Stimulated activated CD4-positive, alpha-beta T cell treated with anti-CD3 and anti-CD28 coated beads, Interleukin-4, amount 100 ng/mL, for 4 hours (primary cell): ENCODE measurements at places on chromosomes 7 and 10.

DNA sequence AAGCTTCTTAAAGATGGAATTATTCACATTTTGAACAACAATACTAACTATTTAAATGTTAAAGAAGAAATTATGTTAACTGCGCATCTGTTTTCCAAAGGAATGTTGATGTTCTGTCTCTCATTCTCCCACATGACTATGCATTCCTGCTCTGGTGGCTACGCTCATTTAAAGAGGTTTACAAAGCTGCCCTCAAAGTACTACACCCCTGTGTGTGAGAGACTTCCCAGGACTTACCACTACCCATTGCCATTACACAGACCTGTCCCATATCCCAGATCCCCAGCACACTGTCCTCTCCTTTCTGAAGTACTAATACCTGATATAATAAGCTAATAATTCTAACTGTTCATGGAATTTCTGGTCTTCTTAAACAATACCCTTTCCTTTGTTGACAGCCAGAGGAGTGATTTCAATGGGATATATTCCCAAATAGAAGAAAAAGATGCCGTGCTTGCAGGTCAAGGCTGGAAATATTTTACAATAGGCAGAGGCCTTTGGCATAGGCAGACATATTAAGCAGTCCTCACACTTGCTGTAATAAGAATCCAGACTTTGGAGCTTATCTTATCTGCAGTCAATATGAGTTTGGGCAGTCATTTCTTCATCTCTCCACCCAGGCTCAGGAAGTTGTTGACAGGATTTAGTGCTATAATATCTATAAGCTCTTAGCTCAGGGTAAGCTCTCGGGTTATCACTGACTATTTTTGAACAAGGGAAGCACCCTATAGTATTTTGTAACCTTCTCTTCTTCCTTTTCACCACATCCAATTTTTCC lies 12.2 kb downstream of the LIPF start:
- no peak for DNase-seq

DNA sequence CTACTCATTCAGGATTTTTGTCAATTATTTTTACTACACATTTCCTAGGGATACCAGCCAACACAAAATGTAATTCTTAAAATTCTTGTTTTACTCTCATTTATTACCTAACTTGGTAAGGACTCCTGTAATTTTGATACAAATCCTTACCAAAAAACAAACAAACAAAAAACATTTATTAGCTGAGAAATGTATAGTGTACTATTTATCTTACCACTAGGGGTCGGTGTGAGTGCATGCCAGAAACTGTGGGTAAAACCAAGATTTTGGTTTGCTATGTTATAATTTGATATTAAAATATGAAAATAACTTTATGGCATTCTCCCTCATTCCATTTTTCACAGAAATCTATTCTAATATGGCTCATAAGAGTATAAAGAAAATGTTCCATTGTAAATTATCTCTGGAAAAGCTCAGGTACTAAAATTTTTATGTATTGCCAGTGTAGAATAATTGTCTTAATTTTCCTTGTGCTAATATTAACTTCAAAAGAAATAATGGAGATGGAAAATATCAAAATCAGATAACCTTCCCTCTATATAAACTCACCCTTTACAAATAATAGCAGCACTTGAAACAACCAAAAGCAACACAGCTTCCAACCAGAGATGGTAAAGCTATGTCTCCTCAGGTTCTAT lies 290.8 kb upstream of the PCDH15 start:
- DNase-seq = no peak

DNA sequence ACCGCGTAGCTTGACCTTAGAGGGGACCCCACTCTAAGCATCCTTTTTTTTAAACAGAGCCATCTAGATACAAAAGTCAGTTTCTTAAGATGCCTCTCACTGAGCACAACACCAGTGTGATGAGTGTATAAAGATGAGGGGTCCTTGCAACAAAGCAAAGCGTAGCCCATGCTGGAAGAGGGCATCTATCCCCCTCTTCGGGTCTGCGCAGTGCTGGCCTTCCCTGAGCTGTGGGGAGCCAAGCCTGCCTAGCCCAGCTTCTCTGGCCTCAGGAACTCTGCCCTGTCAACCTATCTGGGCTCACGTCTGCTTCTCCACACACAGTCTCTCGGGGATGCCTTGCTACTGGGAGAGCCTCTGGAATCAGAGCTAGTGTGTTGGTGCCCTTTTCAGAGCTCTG lies 114.0 kb downstream of the NT5C2 start:
- no peak for DNase-seq

- no peak for DNase-seq
These were observed 20.4 kb upstream of the LIMK1 start for GRCh38 chr7:74063223-74063641.

DNA sequence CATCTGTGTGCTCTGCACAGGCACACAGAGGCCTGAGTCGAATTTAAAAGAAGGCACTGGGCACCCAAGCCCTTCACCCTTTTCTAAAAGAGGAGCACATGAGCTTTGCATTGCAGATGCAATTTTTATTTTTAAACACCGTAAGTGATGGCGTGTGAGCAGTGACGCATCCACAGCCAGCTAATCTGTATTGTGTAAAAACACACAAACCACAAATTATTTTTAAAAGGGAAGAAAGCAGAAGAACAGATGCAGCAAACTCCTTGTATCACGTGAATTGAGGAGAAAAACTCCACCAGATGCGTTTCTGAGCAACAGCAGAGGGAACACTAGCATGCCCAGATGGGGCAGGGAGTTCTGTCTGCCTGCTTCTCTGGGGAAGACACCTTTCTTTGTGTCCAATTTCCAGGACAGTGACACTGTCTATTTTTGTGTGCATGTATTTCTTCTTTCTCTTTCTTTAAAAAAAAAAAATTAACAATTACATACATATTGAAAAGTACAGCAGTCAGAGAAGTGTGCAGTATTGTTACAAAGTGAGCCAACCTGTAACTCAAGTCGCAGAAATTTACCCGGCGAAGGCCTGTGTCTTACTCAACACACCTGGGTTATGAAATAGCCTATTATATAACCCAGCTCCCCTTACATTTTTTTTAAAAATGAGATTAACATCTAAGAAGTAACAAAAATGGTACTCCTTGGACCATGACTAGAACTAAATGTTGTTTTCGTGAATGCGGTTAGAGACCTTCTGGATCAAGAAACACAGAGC lies 39.2 kb downstream of the EEPD1 start:
- DNase-seq = no peak

GRCh38 chr7:45576249-45576929 lies 2.2 kb downstream of the ADCY1 start:
- DNase-seq = no peak

GRCh38 chr10:77600640-77601039 lies 37.0 kb downstream of the KCNMA1 start:
- DNase-seq = no peak

DNA sequence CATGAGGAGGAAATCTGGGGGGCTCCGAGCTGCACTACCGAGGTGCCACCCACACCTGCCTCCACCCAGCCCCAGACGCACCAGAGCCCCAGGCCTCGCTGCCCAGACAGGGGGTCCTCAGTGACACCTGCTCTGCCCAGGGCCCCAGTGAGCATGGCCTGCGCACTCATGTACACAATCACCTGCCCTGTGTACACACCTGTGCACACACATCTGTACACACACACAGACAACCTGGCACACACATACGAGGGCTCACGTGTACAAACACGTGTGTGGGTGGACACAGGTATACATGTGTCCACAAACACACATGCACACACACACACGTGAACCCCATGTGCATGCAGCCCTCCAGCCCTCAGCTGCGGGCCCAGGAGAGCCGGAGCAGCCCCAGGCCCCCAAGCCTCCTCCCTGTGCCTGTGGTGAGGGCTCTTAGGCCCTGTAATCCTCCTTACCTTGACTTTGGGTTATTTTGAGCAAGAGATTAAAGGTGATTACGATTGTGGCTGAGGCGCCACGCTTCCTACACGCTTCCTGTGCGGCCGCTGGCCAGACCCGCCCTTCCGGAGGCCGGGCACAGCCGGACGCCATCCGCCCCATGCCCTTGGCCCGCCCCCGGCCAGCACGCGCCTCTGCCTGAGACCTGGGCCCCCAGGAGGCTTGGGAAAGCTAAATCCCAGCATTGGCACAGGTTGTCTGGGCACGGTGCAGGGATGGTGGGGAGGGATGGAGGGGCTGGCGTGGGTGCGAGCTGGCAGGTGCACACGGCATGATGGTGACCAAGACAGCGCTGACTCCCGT lies 71.9 kb downstream of the ELFN1 start:
- no peak for DNase-seq

DNA sequence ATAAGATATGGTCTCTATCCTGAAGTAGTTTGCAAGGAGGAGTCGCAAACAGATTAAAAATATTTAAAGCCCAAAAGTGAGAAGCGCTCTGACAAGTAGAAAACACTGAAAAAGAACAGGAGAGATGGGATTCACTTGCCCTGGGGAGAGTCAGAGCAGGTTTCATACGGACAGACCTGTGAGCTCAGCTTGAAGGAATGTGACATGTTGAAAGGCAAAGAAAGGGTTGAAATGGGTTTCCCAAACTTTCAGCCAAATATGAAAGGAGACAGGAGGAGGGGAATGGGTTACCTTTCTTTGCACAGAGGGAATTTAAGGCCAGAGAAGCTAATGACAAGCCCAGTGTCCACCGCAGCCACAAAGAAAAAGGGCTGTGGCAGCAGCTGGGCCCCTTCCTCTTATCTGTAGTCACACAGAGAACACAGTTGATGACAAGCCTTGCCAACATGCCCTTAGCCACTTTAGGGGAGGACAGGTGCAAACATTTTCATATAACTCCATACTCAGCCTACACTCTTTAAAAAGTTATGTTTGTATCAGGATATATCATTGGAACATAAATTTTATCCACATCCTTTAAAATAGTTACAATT lies 14.9 kb downstream of the HOXA1 start:
- DNase-seq = no peak

DNA sequence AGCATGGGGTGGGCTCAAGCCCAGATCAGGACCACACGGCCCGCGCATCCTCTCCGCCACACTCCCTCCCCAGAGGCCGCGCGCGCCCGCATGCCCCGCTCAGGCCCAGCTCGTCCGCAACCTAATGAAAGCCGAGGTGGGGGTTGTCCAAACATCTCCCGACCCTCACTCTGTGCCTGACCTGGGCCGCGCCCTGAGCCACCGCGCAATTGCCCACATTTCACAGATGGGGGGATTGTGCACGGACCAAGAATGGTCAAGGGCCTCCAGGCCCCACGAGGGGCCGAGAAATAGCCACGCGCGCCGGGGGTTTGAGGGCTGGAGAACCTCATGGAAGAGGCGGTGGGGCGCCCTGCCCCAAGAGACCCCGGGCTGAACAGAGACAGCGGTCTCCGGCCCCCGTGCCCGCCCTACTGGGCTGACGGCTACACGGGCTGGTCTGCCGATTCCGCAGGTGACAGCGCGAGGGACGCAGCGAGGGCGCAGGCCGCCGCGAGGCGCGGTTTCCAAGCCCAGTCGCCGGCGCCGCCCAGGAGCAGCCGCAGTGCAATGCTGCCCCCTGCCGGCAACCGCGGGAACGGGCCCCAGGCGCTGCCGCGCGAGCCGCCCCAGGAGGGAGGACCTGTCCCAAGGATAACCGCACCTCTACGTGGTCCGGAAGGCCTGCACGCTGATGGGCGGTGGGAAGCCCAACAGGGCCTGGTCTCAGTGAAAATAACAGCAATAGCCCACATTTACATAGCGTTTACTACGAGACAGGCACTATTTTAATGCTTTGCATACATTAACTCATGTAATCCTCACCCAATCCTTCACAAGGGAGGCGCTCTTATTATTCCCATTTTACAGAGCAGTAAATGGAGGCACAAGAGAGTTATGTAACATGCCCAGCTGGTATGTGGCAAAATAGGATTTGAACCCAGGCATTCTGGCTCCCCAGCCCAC lies 10.5 kb upstream of the GRID1 start:
- DNase-seq = peak; percentile 68

DNA sequence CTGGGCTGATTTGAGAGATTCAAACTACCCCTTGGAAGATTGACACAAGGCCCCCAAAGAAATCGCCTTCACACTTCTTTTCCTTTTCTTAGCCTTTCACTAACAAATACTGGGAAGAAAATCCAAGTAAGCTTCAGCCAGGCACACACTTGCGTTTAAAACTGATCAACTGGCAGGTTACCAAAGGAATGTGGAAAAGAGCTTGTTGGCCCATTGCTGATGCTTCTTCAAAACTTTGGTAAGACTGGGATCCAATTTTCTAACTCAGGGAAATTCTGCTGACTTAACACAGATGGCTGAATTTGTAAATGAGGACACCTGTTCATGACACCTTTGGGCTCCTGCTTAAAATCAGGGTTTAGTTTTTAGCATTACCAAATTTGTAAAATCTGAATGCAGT lies 464.5 kb upstream of the GALNT17 start:
- DNase-seq = no peak

DNA sequence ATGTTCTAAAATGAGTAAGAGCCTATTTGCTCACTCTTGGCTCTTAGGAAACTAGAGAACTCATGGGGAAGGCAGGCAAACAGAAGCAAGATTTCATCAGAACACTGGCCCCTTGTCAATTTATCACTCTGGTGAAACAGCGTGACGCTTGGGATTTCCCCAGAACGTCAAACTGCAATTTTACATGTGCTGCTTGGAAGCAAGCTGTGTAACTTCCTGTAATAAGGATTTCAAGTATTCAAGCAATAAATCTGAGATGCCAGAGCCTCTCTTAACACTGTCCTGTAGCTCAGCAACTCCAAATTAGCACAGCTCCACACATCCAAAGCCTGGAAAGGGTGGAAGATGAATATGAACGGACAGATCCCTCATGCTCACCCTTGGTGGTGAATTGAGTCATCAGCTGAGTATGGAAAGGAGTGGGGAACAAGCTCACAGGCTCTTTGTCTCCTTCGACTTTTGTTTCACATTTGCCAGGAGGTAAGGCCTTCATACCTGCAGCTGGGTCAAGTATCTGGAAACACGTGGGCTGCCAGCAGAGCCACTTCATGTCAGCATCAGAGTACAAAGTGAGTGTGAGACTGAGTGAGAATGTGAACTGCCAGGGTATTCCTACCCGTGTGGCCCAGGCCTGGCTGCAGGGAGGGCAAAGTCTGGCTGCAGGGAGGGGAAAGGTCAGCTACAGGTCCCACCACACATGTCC lies 140.4 kb upstream of the NAMPT start:
- peak; percentile 54 for DNase-seq

DNA sequence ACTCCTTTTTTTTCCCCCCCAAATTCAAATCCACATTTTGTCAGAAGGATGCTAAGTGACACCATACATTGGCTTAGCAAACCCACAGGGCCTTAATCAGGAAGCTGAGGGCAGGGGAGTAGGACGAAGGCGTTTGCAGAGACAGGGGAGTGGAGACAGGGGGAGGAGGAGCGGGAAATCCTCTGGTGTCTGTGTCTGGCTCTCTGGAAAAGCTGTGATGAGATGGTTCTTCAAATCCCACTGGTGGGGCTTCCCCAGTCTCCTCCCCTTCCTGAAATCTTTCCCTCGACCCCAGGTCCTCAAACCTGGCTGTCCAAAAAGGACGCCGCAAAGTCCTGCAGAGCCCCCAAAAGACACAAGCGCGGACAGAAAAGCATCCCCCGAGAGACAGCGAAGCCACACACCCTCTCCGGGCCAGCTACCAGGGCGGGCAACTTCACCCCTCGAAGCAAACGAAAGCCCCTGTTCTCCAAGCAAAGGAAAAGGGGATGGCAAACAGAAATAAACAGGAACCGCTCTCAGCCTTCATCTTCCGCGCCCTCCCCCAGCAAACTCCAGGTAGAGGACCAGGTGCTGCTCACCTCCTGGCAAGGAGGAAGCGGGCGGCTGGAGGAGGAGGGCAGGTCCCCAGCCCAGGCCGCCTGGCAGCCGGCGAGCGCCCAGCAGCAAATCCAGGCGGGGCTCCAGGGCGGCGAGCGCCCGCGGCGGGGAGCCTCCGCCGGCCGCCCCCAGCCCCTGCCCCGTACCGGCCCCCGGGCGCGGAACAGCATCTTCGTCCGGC lies 520 bp downstream of the ELAPOR2 start:
- DNase-seq = peak; percentile 2

- DNase-seq = no peak
These were observed 101.9 kb downstream of the LRRN3 start for GRCh38 chr7:111192614-111193413.
